ENCODE measurements at places on chromosomes 1 and 21. TPM values are rescaled to one million over a fixed set of nuclear protein-coding genes. Genes with fewer than 3 reads are reported as not detected.

GORAB gene
- polyA plus RNA-seq, result 14.2 TPM

STK40 gene
- 26.7 TPM for polyA plus RNA-seq

SPATA46 gene
- 0.29 TPM for polyA plus RNA-seq

GNG4 gene
- 0.88 TPM for polyA plus RNA-seq

VANGL2 gene
- polyA plus RNA-seq, result 10.8 TPM

Measured in muscle of leg (tissue), 16 donors.